ENCODE measurements at places on chromosomes 1 and 21. TPM values are rescaled to one million over a fixed set of nuclear protein-coding genes. Genes with fewer than 3 reads are reported as not detected.

- no peak for DNase-seq
Observed at GRCh38 chr21:14076143-14076806, 134.5 kb downstream of the LIPI start.

Gene RGS13
- not detected for total RNA-seq

DNA sequence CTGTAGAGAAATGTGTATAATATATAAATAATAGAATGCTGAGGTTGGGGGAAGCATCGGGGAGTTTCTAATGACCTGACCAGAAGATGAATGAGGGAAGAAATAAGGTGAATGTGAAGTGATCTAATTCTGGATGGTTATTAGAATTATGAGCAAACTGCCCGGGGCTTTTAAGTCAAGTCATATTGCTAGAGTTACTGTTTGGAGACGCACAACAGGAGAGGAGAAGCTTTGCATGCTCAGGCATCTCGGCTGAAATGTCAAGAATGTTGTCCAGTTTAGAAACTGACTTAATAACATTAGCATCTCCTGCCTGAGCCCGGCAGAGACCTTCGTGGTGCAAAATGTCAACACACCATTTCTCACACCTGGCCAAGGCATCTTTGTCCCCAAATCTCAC lies 119.1 kb downstream of the RRAGC start:
- no peak for DNase-seq

- DNase-seq, result no peak
Observed at GRCh38 chr1:179144626-179145025, 62.8 kb downstream of the TOR3A start.

DNA sequence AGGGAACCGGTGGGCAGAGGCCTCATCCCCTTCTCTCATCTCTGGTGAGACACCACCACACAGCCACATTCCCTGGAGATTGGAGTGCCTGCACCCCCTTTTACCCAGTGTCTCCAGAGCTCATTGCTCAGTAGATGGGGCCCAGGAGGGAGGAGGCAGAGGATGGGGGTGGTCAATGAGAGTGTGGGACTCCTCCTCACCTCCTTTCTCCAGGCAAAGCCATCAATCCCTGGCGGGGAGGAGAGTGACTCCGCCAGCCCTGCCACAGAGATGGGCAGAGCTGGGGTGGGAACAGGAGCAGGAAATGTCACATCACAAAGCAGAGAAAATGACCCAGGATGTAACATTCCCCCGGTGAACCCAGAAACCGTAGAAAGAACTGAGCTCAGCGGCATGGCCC lies 117.2 kb downstream of the MATN1 start:
- DNase-seq, result no peak

- no peak for DNase-seq
Observed at GRCh38 chr21:45847870-45848269, 133.7 kb upstream of the COL6A1 start.

DNA sequence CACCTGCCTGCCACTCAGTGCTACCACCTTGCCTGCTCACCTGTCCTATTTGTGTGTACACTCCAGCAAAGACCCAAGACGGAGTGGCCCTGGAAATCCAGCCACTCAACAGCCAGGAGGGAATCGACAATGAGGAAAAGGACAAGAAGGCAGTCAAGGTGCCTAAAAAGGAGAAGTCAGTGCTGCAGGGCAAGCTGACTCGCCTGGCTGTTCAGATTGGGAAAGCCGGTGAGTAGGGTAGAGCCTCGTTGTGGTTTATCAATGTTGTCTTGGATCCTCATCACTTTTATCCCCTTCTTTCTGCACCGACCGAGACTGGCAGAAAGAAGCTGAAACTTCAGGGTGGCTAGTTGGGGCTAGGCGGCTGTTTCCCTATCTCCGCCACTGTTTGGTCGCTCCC lies 61.4 kb upstream of the LAX1 start:
- DNase-seq, result no peak

Gene GBP6
- total RNA-seq, result 0.17 TPM

DNA sequence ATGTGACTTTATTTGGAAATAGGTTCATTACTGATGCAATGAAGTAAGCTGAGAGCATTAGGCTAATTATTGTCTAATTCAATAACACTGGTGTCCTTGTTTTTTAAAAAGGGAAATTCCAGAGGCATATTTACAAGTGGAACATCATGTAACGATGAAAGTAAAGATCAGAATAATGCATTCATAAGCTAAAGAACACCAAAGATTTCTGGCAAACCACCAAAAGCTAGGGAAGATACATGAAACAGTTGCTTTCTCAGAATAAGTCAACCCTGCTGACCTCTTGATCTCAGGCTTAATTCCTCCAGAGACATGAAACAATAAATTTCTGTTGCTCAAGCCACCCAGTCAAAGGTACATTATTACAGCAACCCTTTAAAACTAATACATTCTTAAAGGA lies 20.3 kb upstream of the IFI16 start:
- no peak for DNase-seq

- no peak for DNase-seq
Observed at GRCh38 chr1:22038036-22038435, 14.5 kb upstream of the CDC42 start.

DNA sequence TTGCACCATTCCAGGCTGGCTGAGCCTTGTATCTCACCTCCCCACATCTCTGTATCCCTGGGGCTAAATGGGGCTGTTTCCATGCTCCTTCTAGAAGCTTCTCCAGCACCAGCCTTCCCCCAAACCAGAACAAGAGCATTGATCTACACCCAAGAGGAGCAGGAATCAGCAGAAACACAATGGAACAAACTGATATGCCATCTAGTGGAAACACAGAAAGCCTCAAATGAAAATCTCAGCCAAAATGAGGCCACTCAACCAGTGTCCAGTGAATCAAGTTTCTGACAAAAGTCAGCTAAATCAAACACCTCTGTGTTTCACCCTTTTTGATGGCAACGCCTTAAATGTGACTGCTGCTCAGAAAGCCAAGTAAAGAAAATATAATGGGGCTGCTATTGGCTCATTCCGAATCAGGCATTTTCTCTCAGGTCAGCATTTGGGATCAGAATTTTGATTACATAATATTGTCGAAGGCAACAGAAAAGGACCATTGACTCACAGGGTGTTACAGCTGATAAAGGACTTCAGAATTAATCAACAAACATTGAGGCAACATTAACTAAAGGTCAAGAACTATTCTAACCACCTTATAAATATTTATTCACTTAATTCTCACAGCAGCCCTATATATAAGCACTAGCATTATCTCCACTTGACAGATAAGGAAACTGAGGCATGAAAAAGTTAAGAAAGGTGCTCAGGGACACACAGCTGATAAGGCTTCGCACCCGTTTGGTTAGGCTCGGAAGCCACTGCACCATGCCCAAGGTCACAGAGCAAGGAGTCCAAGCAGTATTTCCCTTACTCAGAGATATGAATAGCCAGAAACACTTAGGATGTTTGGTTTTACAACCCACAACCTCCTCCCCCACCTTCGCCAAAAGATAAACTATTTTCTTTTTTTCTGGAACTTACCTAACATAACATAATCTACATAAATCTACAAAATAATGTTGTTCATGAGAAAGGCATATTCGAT lies 85.8 kb upstream of the KCNJ15 start:
- DNase-seq, result no peak

Gene SAMD11
- total RNA-seq, result not detected

DNA sequence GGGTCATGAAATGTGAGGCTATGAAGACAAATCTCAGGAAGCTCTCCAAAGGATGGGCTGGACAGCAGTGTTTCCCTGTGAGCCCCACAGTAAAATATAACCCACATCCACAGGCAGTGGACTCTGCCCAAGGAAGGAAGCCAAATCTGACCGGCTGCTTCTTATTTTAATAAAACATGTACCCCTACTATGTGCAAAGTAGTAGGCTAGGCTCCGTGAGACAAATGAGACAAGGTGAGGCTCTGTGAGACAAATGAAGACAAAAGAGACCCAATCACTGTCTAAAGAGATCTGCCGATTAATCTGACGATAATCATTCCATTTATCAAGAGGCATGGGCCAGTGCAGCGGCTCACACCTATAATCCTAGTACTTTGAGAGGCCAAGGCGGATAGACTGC lies 2.1 kb downstream of the ASAP3 start:
- DNase-seq, result no peak

Gene FHAD1
- total RNA-seq, result not detected

DNA sequence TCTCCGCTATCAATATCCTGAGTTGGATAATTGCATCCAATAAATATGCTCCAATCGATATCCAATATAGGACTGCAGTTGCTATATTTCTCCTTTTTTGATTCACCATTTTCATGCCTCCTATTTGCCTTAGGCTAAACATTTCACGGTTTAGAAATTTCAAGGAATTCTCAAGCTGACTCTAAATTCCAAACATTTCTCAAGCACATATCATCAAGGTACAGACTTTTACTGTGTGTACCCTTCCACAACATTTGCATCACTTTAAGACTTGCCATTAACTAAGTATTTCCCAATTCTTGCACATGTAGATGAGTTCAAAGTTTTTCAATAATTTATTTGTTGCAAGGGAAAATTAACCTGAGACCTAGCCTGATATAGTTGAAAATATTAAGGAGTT lies 795.2 kb upstream of the TMPRSS15 start:
- no peak for DNase-seq

- no peak for DNase-seq
Observed at GRCh38 chr1:42311138-42311537, 23.9 kb downstream of the FOXJ3 start.

Gene AKR1A1
- total RNA-seq, result 89.8 TPM

Gene SH2D5
- total RNA-seq, result not detected

DNA sequence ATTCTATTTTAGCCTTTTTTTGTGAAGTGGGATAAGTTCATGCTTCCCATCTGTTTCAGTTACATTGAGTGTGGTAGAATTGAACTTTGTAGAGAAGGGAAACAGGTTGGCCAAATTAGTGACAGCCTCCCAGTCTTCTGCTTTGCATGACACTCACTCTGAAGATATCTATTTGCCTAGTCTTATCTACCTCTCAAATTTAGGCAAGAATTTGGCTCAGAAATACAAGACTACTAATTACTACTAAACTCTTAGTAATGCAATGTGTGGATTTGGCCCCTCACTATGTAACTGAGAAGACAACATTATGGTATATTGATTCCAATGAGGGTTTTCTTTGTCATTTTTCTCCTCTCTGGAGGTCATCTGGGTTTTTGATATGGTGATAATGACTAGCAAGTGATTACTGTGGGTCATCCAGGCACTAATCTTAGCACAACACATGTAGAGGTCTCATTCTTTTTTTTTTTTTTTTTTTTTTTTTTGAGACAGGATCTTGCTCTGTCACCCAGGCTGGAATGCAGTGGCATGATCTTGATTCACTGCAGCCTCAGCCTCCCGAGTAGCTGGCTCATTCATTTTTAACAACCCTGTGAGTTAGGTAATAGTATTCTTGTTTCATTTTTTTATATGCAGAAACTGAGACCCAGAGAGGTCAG lies 6.3 kb downstream of the FAM20B start:
- DNase-seq, result no peak

- no peak for DNase-seq
Observed at GRCh38 chr1:85692730-85693314, 15.4 kb downstream of the ZNHIT6 start.

- DNase-seq, result no peak
Observed at GRCh38 chr21:44557491-44558328, 885 bp downstream of the KRTAP10-3 start.

GRCh38 chr1:53311702-53312305 lies 16.1 kb downstream of the LRP8 start:
- DNase-seq, result no peak

- DNase-seq, result no peak
Observed at GRCh38 chr1:29094954-29095353, 28.7 kb downstream of the TMEM200B start.

Gene BMP8B
- total RNA-seq, result 0.99 TPM

DNA sequence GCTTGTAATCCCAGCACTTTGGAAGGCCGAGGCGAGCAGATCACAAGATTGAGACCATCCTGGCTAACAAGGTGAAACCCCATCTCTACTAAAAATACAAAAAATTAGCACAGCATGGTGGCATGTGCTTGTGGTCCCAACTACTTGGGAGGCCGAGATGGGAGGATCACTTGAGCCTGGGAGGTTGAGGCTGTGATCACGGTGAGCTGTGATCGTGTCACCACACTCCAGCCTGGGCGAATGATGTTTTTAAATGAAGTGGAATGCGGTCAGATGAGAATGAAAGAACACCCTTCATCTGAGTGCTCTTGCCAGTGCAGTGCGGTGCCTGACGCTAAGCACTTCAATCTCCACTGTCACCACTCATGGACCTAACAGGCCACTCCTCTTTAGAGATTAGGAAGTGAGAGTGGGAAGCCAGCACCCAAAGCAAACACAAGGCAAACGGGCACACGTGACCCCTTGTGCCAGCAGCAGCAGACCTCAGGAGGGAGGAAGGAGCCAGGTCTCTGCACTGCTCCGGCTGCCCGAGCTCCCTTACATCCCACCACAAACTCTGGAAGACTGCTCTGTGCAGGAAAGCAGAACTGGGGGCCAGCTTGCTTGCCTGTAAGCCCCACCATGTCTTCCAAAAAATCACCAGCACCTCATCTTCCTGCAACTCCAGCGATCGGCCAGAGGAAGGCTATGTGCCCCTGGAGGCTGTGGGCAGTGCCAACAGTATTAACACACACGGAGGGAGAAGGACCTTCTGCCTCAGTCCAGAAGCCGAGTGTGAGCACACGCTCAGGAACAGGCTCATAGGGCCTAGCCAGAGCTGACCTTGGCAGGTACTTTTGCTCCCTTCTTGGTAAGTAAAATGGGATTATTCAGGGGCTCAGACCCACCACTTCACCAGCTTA lies 9.7 kb downstream of the CTNNBIP1 start:
- DNase-seq, result no peak

All from CD4-positive, alpha-beta memory T cell (primary cell).